Stimulated activated CD8-positive, alpha-beta memory T cell treated with anti-CD3 and anti-CD28 coated beads, Interleukin-4, amount 100 ng/mL, for 1 hour (primary cell): ENCODE measurements at places on chromosomes 6 and 20.

DNA sequence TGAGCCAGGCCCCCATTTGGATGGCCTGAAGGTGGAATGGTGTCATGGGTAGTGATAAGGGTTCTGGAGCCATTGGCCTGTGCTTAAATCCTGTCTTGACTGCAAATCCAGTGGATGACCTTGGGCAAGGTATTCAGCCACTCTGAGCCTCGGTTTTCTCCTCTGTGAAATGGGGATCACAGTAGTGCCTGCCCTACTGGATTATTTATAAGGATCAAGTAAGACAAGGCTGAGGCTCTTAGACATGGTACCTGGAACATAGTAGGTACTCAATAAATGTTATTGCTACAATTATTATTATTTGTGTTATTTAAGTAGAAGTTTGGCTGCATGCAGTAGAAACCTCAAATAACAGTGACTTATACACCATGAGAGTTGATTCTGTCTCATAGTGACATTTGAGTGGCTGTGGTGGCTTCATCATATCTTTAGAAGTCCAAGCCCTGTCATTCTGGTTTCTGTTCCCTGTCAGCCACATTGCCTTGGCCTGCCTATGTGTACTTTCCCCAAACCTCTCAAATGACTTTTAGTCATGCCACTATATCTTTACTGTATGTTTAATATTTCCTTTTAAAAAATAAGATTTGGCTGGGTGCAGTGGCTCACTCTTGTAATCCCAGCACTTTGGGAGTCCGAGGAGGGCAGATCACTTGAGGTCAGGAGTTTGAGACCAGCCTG lies 37.6 kb upstream of the CHMP4B start:
- DNase-seq, result no peak

- DNase-seq, result no peak
Measured at GRCh38 chr6:71582820-71583219, 294.2 kb downstream of the OGFRL1 start.

- no peak for DNase-seq
Measured at GRCh38 chr6:83047065-83047754, 18.4 kb downstream of the UBE3D start.

DNA sequence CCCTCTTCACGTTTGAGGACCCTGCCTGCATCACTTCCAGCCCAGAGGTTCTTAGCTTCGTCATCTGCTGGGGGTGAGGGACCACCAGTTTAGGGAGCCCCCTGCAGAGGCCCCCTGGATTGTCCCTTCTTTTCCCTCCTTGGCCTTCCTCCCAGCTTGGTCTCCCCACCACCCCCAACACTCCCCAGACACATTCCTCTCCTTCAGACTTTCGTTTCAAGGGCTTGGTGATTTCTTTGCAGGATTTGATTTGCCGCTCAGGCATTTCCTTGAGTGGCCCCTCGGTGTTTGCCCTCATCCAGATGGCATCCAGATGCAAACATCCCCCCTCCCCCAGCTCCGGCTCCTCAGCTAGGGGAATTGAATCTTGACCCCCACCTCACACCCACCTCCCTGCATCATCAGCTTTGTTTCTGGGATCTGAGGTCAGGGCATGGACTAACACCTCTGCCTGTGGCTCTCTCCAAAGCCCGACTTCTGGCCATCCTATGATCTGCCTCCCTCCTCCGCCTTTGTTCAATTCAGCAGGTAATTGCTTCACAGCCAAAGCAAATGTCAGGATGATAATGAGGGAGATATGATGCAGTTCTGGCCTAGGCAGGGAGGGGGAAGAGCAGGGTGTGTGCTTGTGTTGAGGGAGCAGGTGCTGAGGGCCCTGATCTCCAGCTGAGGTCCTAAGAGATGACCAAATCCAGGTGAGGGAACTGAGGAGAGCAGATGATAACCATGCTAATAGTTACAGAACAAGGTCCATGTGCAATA lies 141.5 kb downstream of the VEGFA start:
- no peak for DNase-seq

GRCh38 chr6:136737871-136738691 lies 54.2 kb downstream of the MAP3K5 start:
- no peak for DNase-seq
